GM23338 (cell line): ENCODE measurements at places on chromosomes 5 and 9. TPM values are rescaled to one million over a fixed set of nuclear protein-coding genes. Genes with fewer than 3 reads are reported as not detected.
A peak's percentile ranks its signal among the peaks of the same experiment; 100 is the strongest.

The PRDM9 gene
- not detected in 2 replicates for total RNA-seq

The TNFSF8 gene
- total RNA-seq = not detected in 2 replicates

The OR1J2 gene
- total RNA-seq = not detected in 2 replicates

The KCNIP1 gene
- 0.31 and 3.0 TPM in 2 replicates for total RNA-seq

The SLC27A6 gene
- 3.4 and 4.8 TPM in 2 replicates for total RNA-seq

The HCN1 gene
- 6.9 and 7.4 TPM in 2 replicates for total RNA-seq

- H3K4me1 ChIP-seq = peaks cover 44% of the 10 kb centered on the region
- peaks cover 10% of the 10 kb centered on the region; the same call in 1 of the 2 replicates for H3K27me3 ChIP-seq
- H3K27ac ChIP-seq = no peak overlapping the region
- peak; percentile 53 for DNase-seq
These were observed 5.7 kb downstream of the ASS1 start for GRCh38 chr9:130450344-130451003.

DNA sequence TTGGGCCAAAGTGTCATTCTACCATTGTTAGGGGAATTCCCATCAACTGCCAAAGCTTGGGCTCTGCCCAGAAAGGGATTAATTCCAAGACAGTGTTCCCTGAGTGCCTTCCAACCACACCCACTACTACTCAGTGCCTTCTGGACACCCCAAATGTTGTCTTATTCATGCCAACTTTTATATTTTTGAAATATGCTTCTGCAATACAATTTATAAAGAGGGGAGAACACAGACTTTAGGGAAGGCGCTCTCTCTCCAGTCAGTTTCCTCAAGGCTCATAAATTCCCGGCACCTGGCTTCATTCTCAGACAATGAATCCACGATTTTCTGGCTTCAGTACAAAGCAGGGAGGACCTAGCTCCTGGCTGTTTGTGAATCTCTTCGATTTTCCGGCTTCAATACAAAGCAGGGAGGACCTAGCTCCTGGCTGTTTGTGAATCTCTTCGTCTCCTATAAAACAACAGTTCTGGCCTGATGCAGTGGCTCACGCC lies 120.1 kb upstream of the MYO10 start:
- H3K4me3 ChIP-seq = no peak overlapping the region
- peak; percentile 43 for DNase-seq
- no peaks in the 10 kb centered on the region for H3K4me1 ChIP-seq

GRCh38 chr9:22682961-22683699 lies 236.5 kb downstream of the DMRTA1 start:
- no peak overlapping the region for H3K27ac ChIP-seq
- DNase-seq = no peak
- no peaks in the 10 kb centered on the region for H3K27me3 ChIP-seq
- H3K36me3 ChIP-seq = no peaks in the 10 kb centered on the region

GRCh38 chr5:132813599-132814502 lies 749 bp downstream of the SOWAHA start:
- peak overlapping the region; percentile 54 for H3K4me3 ChIP-seq
- DNase-seq = peak; percentile 75
- H3K4me1 ChIP-seq = peaks cover 7% of the 10 kb centered on the region; the same call in 1 of the 2 replicates
- H3K27me3 ChIP-seq = peaks cover 80% of the 10 kb centered on the region

DNA sequence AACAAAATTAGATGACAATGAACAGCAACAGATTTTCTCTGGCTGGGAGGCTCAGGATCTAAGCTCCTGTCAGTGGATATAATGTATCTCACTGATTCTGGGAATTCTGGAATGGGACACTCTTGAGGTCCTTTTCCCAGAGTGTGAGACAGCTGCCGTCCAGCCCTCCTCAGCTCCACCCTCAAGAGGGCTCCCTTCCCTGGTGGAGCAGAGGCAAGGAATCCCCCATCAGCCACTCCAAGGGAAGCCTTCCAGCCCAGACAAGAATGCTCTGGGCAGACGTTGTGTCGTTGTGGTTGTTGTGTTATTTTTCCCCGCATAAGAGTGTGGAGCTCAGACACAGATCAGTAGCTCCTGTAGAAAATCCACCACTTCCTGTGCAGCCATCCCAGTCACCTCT lies 47.7 kb upstream of the ATP10B start:
- no peak overlapping the region for H3K27ac ChIP-seq
- H3K4me3 ChIP-seq = no peak overlapping the region
- no peaks in the 10 kb centered on the region for H3K27me3 ChIP-seq
- H3K4me1 ChIP-seq = no peaks in the 10 kb centered on the region

- no peak for DNase-seq
- no peaks in the 10 kb centered on the region for H3K36me3 ChIP-seq
- no peaks in the 10 kb centered on the region for H3K27me3 ChIP-seq
These were observed 625.1 kb downstream of the PRELID2 start for GRCh38 chr5:145210020-145210419.

DNA sequence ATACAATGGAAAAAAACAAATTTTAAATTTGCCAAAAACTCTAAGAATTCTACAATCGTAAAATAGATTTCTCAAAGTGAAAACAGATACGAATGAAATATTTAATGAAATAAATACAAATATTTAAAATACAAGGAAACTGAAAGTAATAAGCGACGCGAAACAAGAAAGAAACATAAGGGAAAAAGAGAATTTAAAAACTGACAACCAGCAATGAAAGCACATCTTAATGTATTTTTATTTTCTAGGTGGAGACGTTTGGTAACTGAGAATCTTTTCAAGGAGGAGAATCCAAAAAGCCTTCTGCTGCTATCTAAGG lies 1.0 kb downstream of the ANXA2R start:
- peak overlapping the region; percentile 46; the same call in 1 of the 2 replicates for H3K4me3 ChIP-seq
- no peak overlapping the region for H3K27ac ChIP-seq
- DNase-seq = no peak
- H3K27me3 ChIP-seq = peaks cover 96% of the 10 kb centered on the region
- peaks cover 44% of the 10 kb centered on the region for H3K4me1 ChIP-seq

GRCh38 chr9:76007935-76008334 lies 117.5 kb downstream of the PCSK5 start:
- H3K27me3 ChIP-seq = no peaks in the 10 kb centered on the region
- no peaks in the 10 kb centered on the region for H3K36me3 ChIP-seq
- H3K4me1 ChIP-seq = no peaks in the 10 kb centered on the region
- DNase-seq = no peak

GRCh38 chr5:180795771-180796313 lies 6.8 kb downstream of the MGAT1 start:
- H3K27ac ChIP-seq = no peak overlapping the region
- H3K27me3 ChIP-seq = no peaks in the 10 kb centered on the region
- peaks cover 7% of the 10 kb centered on the region for H3K4me1 ChIP-seq
- DNase-seq = no peak

GRCh38 chr5:107149243-107150005 lies 521.3 kb downstream of the EFNA5 start:
- no peaks in the 10 kb centered on the region for H3K4me1 ChIP-seq
- no peak overlapping the region for H3K4me3 ChIP-seq
- H3K36me3 ChIP-seq = no peaks in the 10 kb centered on the region
- DNase-seq = no peak
- H3K27me3 ChIP-seq = no peaks in the 10 kb centered on the region

GRCh38 chr9:114721491-114722079 lies 39.6 kb upstream of the TEX48 start:
- H3K36me3 ChIP-seq = no peaks in the 10 kb centered on the region
- DNase-seq = no peak
- no peaks in the 10 kb centered on the region for H3K4me1 ChIP-seq
- no peak overlapping the region for H3K4me3 ChIP-seq

- H3K4me1 ChIP-seq = no peaks in the 10 kb centered on the region
- H3K4me3 ChIP-seq = no peak overlapping the region
- no peak overlapping the region for H3K27ac ChIP-seq
- DNase-seq = no peak
These were observed 195.8 kb upstream of the KCNN2 start for GRCh38 chr5:114166081-114166480.
